Fibroblast of mammary gland (primary cell): ENCODE measurements at places on chromosomes 3 and 15.
A peak's percentile ranks its signal among the peaks of the same experiment; 100 is the strongest.

DNA sequence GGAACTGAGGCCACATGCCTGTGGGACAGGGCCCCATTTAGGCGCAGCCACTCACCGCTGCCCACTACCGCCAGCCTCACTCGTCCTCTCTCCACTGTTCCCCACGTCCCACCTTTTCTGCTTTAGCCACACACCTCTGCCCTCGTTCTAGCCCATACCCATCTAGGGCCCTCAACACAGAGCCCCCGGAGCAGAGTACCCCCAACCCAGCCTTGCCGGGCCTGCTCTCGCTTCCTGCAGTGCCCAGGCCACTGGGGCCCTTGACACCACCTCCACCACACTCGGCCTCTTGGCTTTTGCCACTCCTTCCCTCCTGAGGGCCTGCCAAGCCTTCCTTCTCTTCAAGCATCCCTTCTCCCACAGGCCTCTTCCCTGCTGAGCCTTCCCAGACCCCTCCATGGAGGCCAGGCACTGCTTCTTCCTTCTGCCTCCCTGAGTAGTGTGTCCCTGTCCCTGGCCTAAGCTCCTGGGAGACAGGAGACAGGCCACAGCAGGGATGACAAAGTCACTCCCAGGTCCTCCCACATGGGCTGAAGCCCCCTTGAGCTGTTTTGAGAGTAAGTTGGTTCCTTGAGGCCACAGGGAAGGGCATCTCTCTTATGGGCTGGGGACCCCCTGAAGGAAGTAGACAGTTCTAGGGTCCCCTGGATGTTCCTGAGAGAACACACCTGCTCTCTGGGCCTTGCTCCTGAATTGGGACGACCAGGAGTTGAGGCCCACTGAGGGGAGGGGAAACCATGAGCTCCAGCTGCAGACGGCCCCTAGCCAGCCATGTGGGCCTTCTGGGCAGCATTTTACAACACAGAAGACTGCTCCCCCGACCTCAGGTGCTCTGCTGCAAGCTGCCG is 4.4 kb downstream of the PRSS50 start:
- DNase-seq = no peak

DNA sequence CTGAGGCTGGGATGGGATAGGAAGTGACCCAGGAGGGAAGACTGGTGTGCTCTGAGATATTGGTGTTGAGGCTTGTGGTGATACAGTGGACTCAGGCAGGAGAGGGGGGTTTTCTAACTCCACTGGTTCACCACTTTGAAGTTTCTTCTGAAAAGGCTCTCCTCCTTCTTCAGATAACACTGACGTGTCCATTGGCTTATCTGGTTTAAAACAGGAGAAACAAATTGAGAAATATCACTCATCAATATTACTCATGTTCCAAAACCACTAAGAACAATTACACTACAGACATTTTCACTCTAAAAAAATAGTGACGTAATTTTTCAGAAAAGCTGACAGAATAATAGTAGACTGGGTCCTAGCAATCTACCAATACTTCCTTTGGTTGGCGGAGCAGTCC is 23.1 kb downstream of the TP53BP1 start:
- DNase-seq = peak; percentile 84

- DNase-seq = no peak
These were observed 24.2 kb upstream of the SKOR1 start for GRCh38 chr15:67801142-67801541.

DNA sequence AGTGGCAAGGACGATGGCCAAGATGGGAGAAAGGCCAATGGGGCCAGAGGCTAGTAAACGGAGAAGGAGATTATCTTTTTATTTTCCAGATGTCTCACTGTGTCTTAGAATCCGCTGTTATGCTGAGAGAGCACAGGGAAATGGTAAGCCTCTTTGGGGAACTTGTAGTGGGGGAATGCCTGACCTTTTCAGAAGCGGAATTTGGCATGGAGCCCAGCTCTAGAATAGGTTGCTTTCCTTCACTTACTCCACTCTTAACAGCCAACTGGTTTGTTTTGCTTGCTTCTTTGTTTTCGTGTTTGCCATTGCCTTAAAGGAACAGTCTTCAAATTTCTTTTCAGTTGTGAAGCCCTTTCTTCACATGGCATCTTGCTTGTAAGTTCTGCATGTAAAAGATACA is 316.2 kb upstream of the THRB start:
- DNase-seq = no peak

GRCh38 chr3:30162579-30162978 is 443.8 kb upstream of the TGFBR2 start:
- DNase-seq = peak; percentile 97

DNA sequence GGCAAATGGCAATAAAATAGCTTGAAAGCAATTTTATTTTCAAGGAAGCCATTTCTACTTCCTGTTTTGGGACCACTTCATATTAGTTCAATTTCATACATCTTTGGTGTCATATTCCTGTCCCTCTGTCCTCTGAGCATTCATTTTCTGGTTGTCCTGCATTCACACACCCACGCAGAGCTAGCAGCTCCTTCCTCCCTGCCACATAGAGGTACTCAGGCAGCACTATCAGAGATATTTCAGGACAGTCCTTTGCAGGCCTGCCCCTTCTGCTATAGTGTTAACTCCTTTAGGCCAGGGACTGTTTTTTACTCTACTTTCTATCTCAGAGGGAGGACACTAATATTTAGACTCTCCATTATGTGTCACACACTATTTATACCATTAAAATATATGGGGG is 132.0 kb downstream of the ECT2 start:
- DNase-seq = no peak

DNA sequence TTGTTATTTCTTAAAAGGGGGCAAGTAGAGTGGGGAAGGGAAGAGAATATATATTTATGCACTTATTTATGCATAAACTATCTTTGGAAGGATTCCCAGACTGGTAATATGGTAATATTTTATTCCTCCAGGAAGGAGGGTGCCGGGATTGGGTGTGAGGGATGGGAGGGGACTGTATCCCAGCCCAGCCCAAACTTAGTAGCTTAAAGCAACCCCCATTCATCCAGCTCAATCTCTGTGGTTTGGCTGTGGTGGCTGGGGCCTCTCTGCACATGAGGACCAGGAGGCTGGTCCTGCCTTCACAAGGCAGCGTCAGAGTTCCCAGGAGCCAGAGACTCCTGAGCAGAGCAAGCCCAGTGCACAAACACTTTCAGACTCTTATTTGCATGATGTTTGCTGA is 48.4 kb downstream of the CCNL1 start:
- no peak for DNase-seq

GRCh38 chr15:44661576-44661975 is 1.9 kb downstream of the SPG11 start:
- DNase-seq = no peak

DNA sequence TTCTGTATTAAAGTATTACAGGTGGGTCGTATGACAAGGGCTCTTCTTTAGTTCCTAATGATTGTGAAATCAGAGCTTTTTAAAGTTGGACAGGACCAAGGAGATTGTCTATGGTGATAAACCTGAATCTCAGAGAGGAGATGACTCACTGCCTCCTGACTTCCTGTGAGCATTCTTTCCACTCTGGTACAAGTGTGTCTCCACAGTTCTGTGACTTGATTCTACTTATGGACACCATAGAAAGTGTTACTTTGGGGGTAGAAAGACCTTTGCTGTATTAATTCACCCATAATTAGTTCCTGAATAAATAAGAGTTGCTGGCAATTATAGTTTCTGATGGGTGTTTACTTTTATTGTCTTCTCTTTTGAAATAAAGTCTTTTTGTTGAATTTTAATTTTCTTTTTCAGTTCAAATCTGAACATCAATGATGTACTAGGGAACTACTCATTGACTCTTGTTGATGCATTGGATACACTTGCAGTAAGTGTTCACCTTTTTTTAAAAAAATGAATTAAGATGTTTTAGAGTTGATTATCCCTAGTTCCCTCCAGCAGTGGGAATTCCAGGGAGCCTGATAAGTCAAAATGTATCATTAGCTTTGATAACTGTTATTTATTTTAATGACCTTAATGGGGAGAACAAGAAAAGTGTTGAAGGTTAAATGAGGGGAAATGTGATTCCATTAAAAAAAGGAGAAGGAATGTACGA is 7.4 kb downstream of the EDEM1 start:
- DNase-seq = peak; percentile 80

- DNase-seq = no peak
These were observed 4.5 kb downstream of the CCR5 start for GRCh38 chr3:46375218-46375617.

DNA sequence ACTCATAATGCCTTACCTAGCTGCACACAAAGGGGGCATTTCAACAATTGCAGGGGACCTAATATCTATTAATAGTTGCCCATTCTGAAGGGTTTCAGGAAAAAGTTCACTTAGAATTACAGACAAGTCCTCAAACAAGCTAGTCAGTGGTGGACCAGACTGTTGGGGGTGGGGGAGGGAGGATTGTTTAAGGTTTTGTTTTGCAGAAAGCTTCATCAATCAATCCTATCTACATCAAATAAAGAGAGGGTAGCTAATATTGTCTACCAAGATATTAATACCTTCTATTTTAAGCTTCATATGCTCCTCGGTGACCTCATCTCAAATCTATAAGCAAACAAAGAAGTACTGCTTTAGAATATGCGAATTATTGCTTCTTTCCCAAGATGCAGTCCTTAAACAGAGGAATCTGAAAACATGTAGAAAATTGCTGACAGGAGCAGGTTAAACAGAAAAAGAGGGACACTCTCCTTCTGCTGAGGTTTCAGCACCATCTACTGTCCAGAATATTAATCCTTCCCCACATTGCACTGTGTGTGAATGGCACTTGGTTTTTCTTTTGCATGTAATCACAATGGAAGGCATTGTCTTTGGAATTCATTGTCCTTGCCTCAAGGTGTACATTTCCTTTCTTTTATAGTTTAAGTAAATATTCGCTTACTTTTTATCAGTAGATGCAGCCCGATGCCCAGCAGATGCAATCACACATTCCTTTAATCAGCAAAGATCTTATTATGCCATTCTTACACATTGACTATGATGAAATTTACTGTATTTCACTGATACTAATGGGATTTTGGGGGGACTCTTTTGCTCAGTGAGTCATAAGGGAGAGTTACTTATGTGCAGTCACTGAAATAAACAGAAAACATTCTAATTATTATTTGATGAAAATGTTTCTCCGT is 94.7 kb downstream of the IL5RA start:
- peak; percentile 12 for DNase-seq

DNA sequence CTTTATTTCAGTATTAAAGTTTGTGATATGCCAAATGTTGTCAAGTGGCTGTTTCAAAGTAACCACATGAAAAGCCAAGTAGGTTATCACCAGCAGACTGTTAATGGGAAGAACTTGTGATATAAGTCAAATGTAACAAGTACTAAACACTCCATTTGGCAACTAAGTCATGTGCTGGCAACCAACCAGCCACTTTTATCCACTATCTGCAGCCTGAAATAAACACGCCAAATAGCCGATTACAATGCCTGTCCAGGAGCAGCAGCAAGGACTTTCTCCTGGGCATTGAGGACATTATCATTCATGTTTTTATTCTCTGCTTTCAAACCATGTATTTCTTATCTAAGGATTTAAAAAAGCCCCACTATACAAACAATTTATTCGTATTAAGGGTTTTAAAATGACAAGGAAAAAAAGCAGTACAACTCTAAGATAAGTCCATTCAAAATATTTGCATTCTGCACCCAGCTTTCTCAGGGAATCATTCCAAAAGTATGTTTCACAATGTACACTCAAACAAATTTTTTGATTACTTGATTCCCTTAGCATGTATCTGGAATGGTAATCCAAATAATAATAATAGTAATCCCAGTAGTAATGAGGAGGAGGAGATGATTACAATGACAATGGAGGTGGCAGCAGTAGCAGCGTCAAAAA is 448.6 kb downstream of the ERC2 start:
- DNase-seq = no peak

DNA sequence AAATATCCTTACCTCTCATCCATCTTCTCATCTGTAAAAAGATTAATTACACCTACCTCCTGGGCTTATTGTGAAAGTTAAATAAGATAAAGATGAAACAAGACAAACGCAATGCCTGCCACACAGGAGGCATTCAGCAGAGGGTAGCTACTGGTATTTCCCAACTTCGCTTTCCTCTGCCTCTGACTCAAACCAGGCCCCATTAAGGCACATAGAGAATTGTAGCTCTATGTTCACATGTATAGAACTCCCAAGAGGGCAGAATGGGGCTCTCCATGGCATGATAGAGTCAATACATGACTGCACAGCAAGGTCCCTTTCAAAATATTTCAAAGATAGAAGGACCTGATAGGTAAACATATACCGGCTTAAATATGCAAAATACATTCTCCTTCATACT is 1.4 kb downstream of the LYSMD2 start:
- DNase-seq = no peak

GRCh38 chr15:68348081-68348480 is 70.5 kb downstream of the FEM1B start:
- DNase-seq = peak; percentile 41

GRCh38 chr15:69593981-69594966 is 141.7 kb downstream of the RPLP1 start:
- peak; percentile 70 for DNase-seq

GRCh38 chr3:127038466-127038865 is 55.6 kb downstream of the PLXNA1 start:
- DNase-seq = no peak

DNA sequence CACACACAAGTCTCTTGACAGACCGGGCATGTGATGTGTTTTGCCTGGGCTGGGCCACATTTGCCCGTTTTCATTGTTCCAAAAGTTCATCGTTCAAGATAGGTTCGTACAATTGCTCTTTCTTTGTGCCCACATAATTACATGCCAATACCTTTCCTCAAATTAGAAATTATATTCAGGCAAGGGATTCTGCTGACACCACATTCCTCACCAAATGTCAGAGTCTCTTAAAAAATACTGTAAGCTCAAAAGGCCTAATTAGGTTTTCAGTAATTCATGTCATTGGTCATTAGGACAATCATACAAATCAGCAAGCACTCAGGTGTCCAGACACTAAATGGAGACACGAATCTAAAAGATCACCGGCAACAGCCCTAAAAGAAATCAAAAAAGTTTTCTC is 215.3 kb downstream of the ALCAM start:
- DNase-seq = no peak

DNA sequence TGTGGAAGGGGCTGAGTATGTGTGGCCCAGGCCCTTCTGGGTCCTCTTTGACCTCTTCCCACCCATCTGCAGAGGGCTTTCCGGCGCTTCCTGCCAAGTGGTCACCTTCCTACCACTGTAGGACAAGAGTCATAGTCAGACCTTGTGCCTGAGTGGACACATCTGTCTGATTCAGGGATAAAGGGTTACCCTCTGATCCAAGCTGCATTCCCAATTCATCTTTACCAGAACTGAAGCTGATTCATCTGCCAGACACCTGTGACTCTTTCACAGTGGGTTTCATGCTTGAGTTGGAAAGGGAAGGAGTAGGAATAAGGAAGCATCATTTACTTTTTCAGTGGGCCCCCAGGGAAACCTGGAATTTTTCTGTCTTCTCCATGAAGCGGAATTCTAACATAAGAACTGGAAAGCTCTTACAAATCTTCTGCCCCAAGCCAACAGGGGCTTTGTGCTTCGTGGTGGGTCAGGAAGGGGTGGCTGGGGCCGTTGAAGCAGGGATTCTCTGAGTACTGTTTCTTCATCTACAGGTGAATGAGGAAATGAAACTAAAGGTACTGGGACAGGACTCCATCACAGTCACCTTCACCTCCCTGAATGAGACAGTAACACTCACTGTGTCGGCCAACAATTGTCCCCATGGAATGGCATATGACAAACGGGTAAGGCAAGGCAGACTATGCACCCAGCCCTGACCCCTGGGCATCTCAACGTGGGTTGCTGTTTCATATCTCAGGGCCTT is 46.4 kb downstream of the C3orf20 start:
- DNase-seq = no peak

- DNase-seq = no peak
These were observed 22.4 kb downstream of the RLBP1 start for GRCh38 chr15:89198934-89199333.
